Omental fat pad (tissue), 4 donors: ENCODE measurements at places on chromosomes 6 and 20. TPM values are rescaled to one million over a fixed set of nuclear protein-coding genes. Genes with fewer than 3 reads are reported as not detected.

- DNase-seq = no peak
Observed at GRCh38 chr20:49431329-49431728, 51.1 kb downstream of the KCNB1 start.

- no peak for DNase-seq
Observed at GRCh38 chr6:2725999-2726567, 24.6 kb downstream of the MYLK4 start.

DNA sequence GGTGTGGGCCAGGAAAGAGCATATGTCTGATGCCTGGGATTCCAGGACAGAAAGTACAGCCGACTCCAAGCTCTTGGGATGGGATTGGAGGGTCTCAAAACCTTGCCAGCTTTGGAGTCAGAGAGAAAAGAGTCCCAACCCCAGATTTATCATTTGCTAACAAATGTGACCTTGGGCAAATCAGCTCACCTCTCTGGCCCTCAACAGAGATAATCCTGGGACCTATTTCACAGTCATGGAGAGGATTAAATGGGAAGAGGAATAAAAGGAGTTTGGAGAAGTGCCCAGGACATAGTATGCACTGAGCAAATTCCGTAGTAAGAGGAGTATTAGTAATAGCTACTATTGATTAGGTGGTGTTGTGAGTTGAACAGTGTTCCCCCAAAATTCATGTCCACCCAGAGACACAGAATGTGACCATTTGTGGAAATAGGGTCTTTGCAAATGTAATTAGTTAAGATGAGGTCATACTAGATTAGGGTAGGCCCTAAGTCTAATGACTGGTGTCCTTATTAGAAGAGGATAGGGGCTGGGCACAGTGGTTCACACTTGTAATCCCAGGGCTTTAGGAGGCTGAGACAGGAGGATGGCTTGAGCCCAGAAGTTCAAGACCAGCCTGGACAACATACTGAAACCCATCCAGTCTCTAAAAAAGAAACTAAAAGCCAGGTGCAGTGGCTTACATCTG is 17.1 kb downstream of the RIPOR3 start:
- no peak for DNase-seq

DNA sequence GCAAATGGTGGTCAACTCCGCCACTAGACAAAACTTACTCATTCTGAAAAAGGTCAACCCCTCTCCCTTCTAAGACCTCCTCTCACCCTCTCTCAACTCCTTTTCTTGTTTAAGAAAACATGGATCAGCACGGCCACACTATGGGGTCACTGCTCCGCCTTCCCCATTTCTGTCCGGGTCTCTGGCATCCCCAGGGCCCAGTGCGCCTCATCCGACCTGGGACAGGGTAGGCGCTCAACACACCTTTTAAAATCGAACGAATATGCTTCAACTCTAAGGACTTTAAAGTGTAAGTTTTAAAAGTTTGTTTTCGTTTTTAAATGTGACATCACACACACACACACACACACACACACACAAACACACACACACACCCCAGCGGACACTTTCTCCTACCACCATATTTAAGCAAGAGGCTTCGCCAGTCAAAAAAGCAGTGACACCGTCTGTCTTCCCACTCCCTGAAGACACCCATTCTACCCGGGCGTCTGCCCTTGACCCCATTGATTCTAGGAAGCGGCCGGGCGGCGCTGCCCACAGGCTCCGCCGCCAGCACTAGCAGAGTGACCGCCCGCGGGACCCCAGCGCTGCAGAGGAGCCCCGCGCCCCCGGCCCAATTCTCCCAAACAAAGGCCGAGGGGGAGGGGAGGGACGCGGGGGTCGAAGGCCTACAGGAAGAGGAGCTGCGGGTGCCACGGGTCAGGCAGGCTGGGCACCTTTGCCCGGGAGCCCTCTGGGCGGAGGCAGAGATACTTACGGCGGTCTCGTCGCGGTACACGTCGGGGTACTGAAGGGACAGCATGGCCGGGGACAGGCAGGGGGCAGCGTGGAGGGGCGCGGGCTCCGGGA is 568 bp downstream of the PREP start:
- DNase-seq = no peak

DNA sequence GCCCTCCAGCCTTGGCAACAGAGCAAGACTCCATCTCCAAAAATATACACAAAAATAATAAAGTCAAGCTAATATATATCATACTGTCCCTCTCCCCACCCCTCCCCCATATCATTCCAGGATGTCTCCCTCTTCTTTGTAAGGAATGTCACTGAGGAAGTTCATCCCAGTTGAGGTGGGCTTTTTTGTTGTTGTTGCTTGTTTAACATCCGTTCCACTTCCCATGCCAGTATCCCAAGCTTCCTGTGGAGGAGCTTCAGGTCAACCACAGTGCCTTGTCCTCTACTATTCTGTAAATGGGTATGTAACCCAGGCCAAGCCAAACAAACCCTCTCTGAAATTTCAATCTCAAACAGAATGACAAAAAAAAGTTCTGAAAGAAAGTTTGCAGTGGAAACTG is 19.0 kb upstream of the PTPN1 start:
- no peak for DNase-seq

PLEKHG1 gene
- total RNA-seq = 99.8 TPM

- DNase-seq = no peak
Observed at GRCh38 chr6:147161253-147161973, 42.8 kb upstream of the STXBP5 start.

GRCh38 chr6:17276766-17277165 is 4.4 kb upstream of the RBM24 start:
- DNase-seq = no peak

CLIC1 gene
- 443 TPM for total RNA-seq

FAM217A gene
- not detected for total RNA-seq

DNA sequence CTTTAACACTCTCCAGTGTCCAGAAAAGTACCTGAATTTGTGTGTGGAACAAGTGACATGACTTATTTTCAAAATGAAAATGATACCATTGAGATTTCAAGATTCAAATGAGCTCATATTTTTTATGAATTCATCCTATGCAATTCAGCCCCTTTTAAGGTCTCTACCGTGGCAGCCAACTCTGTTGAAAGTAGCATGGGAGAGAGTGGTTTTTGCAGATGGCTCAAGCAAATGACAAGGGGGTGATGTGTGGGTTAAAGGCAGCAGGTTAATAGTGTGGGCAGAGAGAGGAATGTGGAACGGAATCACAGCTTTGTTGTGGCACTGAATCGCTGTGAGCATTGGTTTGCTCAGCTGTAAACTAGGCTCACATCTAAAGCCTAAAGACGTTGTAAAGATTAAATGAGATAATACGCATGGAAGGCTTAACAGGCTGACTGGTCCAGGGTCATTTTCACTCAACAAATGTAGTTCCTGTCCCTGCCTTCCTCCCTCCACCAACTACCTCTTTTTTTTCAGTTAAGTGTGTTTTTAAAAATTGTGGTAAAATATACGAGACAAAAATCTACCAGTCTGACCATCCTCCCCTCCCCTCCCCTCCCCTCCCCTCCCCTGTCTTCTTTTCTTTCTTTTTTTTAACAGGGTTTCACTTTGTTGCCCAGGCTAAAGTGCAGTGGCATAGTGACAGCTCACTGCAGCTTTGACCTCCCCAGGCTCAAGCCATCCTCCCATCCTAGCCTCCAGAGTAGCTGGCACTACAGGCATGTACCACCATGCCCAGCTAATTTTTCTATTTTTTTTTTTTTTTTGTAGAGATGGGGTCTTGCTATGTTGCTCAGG is 114.7 kb upstream of the ZNF217 start:
- DNase-seq = no peak

DNA sequence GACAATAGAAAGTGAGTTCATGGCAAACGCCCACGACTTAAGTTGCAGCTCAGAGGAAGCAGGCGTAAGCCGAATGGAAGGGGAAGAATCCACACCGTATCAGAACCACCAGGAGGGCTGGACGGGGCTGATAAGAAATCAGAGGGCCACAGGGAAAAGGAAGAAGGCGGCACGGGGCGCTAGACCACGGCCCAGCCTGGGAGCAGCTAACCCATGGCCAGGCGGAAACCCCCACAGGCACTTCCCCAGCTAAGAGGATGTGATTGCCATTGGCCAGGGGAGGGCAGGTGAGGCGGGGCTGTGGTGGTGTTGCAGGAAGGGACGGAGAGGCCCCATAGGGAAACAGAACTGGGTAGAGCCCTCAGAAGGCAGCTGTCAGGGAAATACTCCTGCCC is 174.0 kb upstream of the AFDN start:
- DNase-seq = no peak

TRIM38 gene
- 11.7 TPM for total RNA-seq

LPIN3 gene
- total RNA-seq = 25.5 TPM

DNA sequence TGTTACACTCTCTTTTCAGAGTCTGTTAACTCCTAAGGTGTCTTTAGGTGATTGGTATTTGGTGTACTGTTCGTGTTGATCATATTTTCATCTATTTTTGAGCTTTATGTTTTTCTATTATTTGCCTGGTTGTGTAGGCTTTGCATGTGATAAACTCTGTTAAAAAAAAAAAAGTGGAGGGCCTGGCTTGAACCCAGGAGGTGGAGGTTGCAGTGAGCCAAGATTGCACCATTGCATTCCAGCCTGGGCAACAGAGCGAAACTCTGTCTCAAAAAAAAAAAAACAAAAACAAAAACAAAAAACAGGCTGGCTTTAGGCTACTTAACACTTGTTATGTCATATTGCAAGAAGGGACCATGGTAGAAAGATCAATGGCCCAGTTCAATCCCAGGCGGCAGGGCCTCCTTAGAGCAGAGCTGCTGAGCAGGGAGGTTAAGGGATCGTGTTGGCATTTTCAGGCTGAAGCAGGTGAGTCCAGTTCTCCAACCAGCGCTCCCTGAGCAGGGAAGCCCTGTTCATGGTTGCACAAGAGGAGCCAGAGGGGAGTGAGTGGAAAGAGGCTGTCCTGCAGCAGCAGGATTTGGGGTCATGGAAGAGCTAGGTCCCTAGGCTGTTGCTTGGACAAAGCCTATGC is 8.5 kb downstream of the PYGB start:
- no peak for DNase-seq

DNA sequence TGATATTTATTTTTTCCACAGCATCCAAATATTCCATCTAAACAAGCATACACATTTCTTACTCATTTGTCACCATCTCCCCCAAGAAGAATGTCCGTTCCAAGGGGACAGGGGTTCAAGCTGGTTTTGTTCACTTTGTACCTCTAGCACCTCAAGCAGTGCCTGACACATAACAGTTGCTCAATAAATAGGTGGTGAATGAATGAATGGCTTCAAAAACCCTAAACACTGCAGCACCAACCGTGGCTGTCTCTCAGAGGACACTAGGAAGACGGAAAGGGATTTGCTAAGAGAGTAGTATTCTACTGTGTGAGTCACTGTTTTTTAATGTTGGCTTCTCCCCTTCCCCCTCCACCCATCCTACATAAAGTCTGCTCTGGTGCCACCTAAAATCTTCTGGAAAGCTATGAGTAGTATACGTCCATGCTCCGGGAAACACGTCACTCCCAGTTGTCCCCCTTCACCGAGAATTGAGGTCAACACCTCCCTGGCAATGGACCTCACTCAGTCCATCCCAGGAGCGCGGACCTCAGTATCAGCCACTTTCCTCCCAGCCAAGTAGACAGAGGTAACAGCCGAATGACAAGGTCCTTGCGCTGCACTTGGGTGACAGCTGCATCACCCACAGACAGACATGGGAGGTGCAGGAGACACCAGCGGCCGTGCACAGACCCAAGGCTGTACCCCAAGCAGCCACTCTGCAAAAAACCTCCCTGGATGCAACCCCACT is 107.4 kb downstream of the PREX1 start:
- DNase-seq = no peak

TTBK1 gene
- total RNA-seq = not detected

GRCh38 chr6:2986722-2987221 is 12.9 kb upstream of the NQO2 start:
- DNase-seq = no peak

GRCh38 chr6:14671261-14671681 is 553.7 kb downstream of the CD83 start:
- no peak for DNase-seq

GRCh38 chr6:15443119-15443830 is 197.4 kb downstream of the JARID2 start:
- DNase-seq = no peak

- DNase-seq = no peak
Observed at GRCh38 chr20:11117808-11118528, 444.2 kb upstream of the JAG1 start.

- no peak for DNase-seq
Observed at GRCh38 chr20:62352402-62353288, 14.5 kb downstream of the LAMA5 start.

GRCh38 chr6:111563581-111563980 is 42.1 kb downstream of the TRAF3IP2 start:
- no peak for DNase-seq

GRCh38 chr6:168134560-168135201 is 55.7 kb upstream of the FRMD1 start:
- no peak for DNase-seq

DNA sequence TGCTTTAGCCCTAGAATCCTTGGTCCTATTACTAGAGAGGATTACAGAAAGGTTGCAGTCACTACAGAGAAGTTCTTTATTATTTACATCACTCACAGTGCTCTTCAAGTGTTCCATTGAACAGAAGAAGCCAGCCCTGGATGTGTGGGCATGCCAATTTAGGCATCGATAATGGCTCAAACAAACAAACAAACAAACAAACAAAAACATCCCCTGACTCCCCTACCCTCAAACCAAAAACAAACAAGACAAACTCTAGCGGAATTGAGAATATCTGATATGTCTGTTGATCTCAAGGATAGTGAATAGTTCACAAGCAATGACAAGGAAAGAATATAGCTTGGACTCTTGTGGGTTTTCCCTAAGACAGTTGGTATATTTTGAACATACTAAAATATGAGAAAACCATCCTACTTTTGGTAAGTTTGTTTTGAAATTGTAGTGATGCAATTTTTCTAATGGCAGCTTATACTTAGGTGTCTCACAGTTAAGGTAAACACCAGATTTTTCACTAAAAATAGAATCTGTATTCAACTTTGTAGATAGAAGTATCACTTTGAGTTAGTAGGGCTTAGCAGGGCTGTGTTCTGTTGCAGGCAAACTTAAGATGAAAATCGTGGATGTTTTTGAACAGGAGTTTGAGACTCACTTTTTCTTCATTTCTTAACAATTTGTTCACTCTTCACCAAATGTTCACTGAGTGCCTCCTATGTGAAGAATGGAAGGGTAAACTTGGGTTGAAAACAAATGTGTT is 92.8 kb upstream of the FAM184A start:
- no peak for DNase-seq

RALGAPB gene
- total RNA-seq = 27.1 TPM

- no peak for DNase-seq
Observed at GRCh38 chr20:33850159-33850558, 39.0 kb downstream of the CHMP4B start.

GRCh38 chr20:54127855-54128574 is 45.8 kb downstream of the CYP24A1 start:
- no peak for DNase-seq

GRCh38 chr20:51412333-51412871 is 130.1 kb downstream of the NFATC2 start:
- DNase-seq = no peak

GRCh38 chr6:169784821-169785340 is 33.5 kb downstream of the ERMARD start:
- no peak for DNase-seq
